IMR-90 (cell line): ENCODE measurements at places on chromosomes 4 and X. TPM values are rescaled to one million over a fixed set of nuclear protein-coding genes. Genes with fewer than 3 reads are reported as not detected.
A peak's percentile ranks its signal among the peaks of the same experiment; 100 is the strongest.

The MAGEE1 gene
- total RNA-seq: 0.54 and 0.56 TPM in 2 replicates

The CLIC2 gene
- total RNA-seq: under 0.01 and 0.18 TPM in 2 replicates

- peak; percentile 82 for DNase-seq
Observed at GRCh38 chrX:118025226-118025625, 91.4 kb downstream of the KLHL13 start.

The CT47C1 gene
- not detected in 2 replicates for total RNA-seq

The TRAM1L1 gene
- total RNA-seq: 3.4 and 5.3 TPM in 2 replicates

The SPIN2B gene
- total RNA-seq: 3.0 and 7.2 TPM in 2 replicates

The APEX2 gene
- total RNA-seq: 3.4 and 4.2 TPM in 2 replicates

The HTR2C gene
- not detected in 2 replicates for total RNA-seq

GRCh38 chr4:112508356-112508755, 7.6 kb downstream of the NEUROG2 start:
- DNase-seq: no peak
